ENCODE measurements at places on chromosomes 4 and X.

- peak; percentile 86 for DNase-seq
These were observed 13.0 kb upstream of the HELT start for GRCh38 chr4:185005219-185005819.

DNA sequence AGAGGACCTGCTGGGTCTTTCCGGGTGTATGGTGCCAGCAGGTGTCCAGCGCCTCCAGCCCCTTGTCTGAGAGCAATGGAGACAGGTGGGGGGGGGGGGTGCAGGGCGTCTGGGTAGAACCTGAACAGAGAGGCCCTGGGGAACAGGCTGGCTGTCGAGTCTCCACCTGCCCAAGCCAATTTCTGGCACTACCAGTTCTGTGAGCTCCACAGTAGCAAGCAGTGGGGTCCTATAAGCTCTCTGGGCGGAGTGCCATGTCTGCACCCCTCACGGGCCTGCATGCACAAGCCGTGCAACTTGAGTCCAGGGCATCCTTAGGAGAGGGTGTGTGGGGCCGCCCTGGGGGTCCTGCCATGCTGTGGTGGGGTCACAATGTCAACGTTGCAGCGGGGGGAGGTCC, 10.1 kb upstream of the FGFR3 start:
- no peak for DNase-seq

DNA sequence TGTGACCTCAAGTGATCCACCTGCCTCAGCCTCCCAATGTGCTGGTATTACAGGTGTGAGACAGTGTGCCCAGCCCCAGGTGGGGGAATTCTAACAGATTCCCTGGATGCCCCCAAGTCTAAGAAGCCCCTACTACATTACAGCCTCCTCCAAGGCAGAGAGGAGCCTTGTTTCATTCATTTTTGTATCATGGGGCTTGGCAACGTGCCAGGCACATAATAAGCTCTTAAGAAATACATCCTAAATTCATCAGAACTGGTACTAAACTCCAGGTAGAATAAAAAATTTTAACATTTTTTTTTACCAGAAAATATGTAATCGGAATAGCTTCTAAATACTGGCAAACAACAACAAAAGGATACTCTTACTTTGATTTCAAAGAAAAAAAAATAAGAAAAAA, 127.1 kb downstream of the CHIC2 start:
- DNase-seq = no peak

DNA sequence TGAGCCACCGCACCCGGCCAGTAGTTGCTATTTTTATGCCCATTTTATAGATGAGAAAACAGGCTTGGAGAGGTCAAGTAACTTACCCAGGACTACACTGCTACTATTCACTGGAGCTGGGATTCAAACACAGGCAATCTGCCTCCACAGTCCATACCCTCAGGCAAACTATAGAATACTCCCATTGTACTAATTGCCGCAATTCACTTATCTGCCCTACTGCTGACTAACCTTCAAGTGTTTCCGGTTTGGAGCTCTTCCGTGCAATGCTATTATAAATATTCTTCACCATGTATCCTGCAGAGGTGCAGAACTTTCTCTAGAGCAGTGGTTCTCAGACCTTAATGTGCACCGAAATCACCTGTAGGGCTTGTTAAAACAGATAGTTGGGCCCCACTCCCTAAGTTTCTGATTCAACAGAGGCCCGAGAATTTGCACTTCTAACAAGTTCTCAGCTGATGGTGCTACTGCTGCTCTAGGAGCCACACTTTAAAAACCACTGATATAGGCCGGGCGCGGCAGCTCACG, 1.9 kb upstream of the G3BP2 start:
- no peak for DNase-seq

DNA sequence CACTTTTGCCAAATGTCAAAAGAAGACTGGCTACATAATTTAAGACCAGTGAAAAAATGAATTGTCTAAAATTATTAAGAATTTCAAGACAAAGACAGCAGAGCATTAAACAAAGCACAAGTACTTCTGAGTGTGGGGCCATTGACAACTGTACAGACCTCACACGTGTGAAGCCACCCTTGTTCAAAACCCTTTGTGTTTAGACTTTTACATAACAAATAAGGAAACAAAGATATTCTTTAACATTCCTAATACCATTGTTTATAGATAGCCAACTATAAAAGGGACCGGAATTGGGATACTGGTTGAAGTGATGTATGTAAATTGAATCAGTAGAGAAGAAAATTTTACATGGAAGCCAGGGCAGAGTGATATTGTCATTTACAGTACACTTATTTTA, 624.2 kb downstream of the PCDH18 start:
- no peak for DNase-seq

- no peak for DNase-seq
These were observed 72.4 kb downstream of the PCDH7 start for GRCh38 chr4:30792601-30793000.

GRCh38 chrX:17860811-17861488, at the start of gene RAI2:
TSS of gene RAI2 (minus strand) at chrX:17861298. CDS start at chrX:17802010, 59,288 bp downstream.
- DNase-seq = peak; percentile 40

GRCh38 chr4:915041-915474, 17.1 kb downstream of the GAK start:
- no peak for DNase-seq

- DNase-seq = no peak
These were observed 10.9 kb upstream of the HSFX1 start for GRCh38 chrX:149762696-149763614.

All from NCI-H82 (cell line).